ENCODE measurements at places on chromosomes 7 and 10.

DNA sequence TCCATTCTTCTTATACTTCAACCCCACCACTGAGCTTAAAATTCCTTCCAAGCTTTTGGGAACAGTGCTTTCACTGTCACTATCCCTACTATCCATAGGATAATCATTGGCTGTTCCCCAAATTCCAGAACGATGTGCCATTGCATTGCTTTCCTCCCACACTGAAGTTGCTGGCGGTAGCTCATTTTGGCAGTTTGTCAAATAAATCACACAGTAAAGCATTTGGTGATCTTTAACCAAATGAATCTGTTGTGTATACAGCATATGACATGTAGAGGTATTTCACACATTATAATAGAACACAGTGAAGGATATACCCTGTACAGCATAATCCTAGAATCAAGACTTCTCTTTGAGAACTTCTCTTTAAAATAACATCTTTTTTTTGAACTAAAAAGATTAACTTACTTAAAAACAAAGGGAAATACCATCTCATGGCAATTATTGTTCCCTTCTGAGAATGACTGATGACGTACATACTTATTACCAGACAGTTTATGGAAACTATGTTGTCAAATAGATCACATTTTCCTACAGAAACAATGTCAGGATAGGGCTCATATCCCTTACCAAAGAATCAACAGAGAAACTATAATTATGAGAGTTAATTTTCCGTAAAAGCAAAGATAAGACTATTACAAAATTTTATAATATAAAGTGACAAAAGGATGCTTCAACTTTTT lies 93.6 kb downstream of the CTNNA3 start:
- no peaks in the 10 kb centered on the region for H3K36me3 ChIP-seq
- no peak overlapping the region for H3K27ac ChIP-seq
- no peaks in the 10 kb centered on the region for H3K4me1 ChIP-seq
- no peaks in the 10 kb centered on the region for H3K27me3 ChIP-seq
- no peak for DNase-seq

DNA sequence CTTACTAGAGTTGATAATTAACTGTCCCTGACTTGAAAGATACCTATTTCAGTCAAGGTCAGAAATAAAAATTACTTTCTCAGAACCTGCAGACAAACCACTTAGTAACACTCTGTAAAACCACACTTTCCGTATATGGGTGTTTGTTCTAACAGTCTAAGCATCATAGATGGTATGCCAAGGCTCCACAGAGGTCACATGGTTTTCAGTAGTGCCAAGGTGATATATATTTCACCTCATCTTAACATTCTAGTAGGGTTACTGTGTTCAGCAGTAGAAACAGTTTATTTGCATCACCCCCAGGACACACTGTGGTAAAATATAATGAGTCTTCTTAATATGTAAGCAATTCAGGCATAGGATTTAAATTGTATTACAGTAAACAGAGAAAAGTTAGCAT lies 61.5 kb downstream of the KCND2 start:
- H3K4me3 ChIP-seq = no peak overlapping the region
- H3K4me1 ChIP-seq = no peaks in the 10 kb centered on the region
- no peak for DNase-seq
- no peaks in the 10 kb centered on the region for H3K27me3 ChIP-seq
- H3K36me3 ChIP-seq = no peaks in the 10 kb centered on the region

- no peak for DNase-seq
- no peaks in the 10 kb centered on the region for H3K36me3 ChIP-seq
- H3K27me3 ChIP-seq = no peaks in the 10 kb centered on the region
- H3K4me3 ChIP-seq = no peak overlapping the region
- no peak overlapping the region for H3K27ac ChIP-seq
- no peaks in the 10 kb centered on the region for H3K4me1 ChIP-seq
These were observed 876.9 kb upstream of the GHITM start for GRCh38 chr10:83262434-83262833.

DNA sequence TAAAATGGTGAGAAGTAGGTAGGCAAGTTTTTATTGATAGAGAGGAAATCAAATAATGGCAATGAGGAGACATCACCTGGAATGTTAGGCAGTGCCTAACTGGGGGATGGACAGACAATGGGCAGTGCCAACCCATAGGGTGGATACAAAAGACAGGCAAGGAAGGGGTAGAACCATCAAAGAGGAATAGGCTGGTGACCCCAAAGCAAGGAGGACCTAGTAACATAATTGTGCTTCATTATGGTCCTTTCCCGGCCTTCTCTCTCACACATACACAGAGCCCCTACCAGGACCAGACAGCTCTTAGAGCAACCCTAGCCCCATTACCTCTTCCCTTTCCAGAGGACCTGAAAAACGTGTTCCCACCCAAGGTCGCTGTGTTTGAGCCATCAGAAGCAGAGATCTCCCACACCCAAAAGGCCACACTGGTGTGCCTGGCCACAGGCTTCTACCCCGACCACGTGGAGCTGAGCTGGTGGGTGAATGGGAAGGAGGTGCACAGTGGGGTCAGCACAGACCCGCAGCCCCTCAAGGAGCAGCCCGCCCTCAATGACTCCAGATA lies 30.0 kb downstream of the PRSS2 start:
- no peaks in the 10 kb centered on the region for H3K4me1 ChIP-seq
- H3K4me3 ChIP-seq = no peak overlapping the region
- H3K36me3 ChIP-seq = no peaks in the 10 kb centered on the region
- H3K27me3 ChIP-seq = peaks cover 37% of the 10 kb centered on the region
- no peak overlapping the region for H3K27ac ChIP-seq

GRCh38 chr7:30027740-30028215 lies 434 bp upstream of the PLEKHA8 start:
- peak overlapping the region; percentile 96 for H3K27ac ChIP-seq
- no peaks in the 10 kb centered on the region for H3K36me3 ChIP-seq
- H3K27me3 ChIP-seq = no peaks in the 10 kb centered on the region
- no peak for DNase-seq
- H3K4me1 ChIP-seq = peaks cover 15% of the 10 kb centered on the region

DNA sequence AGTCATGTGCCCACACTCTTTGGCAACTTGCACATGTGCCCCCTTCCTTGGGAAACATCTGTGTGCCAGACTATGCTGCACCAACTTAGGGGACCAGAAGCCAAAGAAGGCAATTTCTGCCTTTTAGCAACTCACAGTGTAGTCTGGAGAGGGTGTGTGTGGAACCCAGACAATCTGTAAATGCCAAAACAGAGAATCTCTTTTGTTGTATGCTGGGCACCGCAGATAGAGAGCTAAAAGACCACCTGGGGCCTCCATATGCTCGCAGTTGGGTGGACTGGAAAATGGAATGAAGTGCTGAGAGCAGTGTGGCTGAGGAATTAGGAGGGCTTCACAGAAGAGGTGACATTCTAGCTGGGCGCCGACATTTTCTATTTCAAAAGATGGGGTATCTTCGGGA lies 26.4 kb downstream of the UBTD1 start:
- no peaks in the 10 kb centered on the region for H3K36me3 ChIP-seq
- H3K27me3 ChIP-seq = no peaks in the 10 kb centered on the region
- DNase-seq = no peak
- H3K4me3 ChIP-seq = no peak overlapping the region

DNA sequence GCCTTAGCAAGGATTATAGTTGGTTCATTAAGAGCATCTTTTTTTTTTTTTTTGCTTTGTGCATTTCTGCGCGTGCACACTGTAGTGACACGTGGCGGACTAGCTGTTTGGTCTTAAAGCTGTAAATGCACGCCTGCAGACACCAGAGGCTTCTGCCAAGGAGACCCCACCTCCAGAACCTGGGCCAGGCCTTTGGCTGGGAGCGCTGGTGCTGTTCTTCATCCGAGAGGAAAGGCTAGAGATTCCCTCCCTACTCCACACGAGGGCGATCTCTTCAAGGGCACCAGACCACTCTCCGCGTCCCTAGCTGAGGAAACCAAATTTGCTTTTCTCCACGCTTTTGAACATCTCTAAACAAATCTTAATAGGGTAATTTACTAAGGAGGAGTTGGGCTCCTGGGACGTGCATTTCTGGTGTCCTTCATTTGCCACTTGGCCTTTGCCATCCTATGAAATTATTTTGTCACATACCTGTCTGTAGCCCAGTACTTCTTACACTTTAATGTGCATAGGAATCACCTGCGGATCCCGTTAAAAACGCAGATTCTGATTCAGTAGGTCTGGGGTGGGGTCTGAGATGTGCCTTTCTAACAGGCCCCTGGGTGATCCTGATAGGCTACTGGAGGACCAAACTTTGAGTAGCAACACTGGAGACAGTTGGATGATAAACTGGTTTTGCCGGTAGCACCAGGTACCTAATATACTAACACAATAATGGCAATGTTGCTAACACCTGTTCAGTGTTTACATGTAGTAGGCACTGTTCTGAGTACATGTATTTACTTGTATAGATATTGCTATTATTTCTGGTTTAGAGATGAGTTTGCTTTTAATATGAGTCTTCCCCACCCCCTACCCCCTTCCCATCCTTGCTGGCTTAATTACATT lies 1.3 kb upstream of the SLC26A5 start:
- no peak for DNase-seq
- H3K4me1 ChIP-seq = no peaks in the 10 kb centered on the region
- H3K36me3 ChIP-seq = no peaks in the 10 kb centered on the region
- no peak overlapping the region for H3K27ac ChIP-seq

- H3K36me3 ChIP-seq = no peaks in the 10 kb centered on the region
- H3K4me1 ChIP-seq = no peaks in the 10 kb centered on the region
- H3K27ac ChIP-seq = no peak overlapping the region
- no peaks in the 10 kb centered on the region for H3K27me3 ChIP-seq
- DNase-seq = no peak
- no peak overlapping the region for H3K4me3 ChIP-seq
These were observed 129.7 kb downstream of the DGKI start for GRCh38 chr7:137717045-137717444.

- H3K36me3 ChIP-seq = no peaks in the 10 kb centered on the region
- no peaks in the 10 kb centered on the region for H3K4me1 ChIP-seq
- H3K4me3 ChIP-seq = no peak overlapping the region
- H3K27me3 ChIP-seq = no peaks in the 10 kb centered on the region
- DNase-seq = no peak
These were observed 248.8 kb downstream of the CELF2 start for GRCh38 chr10:11266426-11266825.

- H3K4me3 ChIP-seq = no peak overlapping the region
- no peaks in the 10 kb centered on the region for H3K4me1 ChIP-seq
- H3K27ac ChIP-seq = no peak overlapping the region
- no peaks in the 10 kb centered on the region for H3K27me3 ChIP-seq
These were observed 83.7 kb downstream of the RBM33 start for GRCh38 chr7:155728116-155728515.

- no peaks in the 10 kb centered on the region for H3K36me3 ChIP-seq
- H3K4me3 ChIP-seq = no peak overlapping the region
- no peaks in the 10 kb centered on the region for H3K27me3 ChIP-seq
- no peak for DNase-seq
- no peak overlapping the region for H3K27ac ChIP-seq
These were observed 521.4 kb upstream of the GHITM start for GRCh38 chr10:83617692-83618545.

Measured in breast epithelium (tissue), 4 donors.